ENCODE measurements at places on chromosomes 3 and 15.
A peak's percentile ranks its signal among the peaks of the same experiment; 100 is the strongest.

GRCh38 chr15:91872356-91873137, 19.0 kb downstream of the SLCO3A1 start:
- DNase-seq, result no peak

DNA sequence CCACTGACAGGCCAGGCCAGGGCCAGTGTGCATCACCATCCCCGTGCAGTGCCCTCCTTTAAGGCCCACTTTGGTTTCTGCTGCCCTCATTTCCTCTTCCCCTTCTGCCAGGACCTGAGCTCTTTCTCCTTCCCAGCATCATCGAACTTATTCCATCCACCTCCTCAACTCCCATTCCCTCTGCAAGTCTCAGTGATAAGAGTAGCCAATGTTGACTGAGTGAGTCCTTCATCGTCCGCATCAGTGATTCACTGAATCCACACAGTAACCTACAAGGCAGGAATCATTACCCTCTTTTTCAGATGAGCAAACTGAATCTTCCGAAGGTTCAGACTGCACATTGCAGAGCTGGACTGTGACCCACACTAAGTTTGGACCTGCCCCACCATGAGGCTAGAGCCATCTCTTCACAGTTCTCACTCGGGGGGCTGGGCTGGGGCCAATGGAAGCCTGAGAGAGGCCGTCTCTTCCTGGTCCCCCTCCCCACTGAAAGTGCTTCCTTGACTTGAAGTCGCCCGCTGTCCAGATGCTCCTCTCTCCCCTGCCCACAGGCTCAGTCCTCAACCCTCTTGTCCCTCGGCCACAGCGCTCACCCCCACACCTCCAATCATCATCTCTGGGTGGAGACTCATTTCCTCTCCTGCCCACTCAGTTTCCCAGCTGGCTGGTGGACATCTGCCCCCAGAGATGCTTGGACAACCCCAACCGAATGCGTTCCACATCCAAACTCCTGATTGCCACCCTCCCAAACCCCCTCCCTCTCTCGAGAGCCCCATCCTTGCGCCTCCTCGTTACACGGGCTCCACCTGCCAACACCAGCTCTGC, 15.2 kb upstream of the ANPEP start:
- DNase-seq, result no peak

GRCh38 chr3:17828388-17828787, 86.0 kb upstream of the TBC1D5 start:
- DNase-seq, result no peak

DNA sequence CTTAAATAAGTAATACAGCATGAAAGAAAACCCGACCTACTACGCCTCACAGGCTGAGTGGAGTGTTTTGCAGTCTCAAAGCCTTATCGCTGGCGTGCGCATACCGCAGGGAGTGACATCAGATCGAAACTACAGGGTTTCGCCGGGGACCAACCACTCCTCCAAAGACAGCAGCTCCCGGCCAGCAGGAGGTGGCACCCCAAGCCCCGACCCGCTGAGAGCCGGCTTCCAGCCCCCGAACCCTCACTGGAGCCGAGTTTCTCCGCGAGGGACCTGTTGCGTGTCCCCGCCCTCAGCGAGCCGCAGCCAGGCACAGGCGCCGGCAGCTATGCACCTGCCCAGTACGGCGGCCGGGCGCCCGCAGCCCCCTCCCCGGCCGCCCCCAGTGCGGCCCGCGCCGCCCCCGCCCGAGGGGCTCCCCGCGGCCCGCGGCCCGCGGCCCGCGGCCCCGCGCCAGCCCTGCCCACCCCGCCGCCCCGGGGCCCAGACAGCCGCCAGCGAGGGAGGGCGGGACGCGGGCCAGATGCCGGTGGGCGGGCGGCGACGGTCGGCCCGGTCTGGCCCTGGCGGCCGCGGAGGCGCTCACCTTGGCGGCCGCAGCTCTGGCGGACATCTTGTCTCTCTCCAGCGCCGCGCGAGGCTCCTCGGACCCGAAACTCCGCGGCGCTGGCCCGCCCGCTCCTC, 710 bp downstream of the TJP1 start:
- peak; percentile 2 for DNase-seq

- no peak for DNase-seq
Measured at GRCh38 chr15:69087366-69087976, 73.0 kb upstream of the GLCE start.

DNA sequence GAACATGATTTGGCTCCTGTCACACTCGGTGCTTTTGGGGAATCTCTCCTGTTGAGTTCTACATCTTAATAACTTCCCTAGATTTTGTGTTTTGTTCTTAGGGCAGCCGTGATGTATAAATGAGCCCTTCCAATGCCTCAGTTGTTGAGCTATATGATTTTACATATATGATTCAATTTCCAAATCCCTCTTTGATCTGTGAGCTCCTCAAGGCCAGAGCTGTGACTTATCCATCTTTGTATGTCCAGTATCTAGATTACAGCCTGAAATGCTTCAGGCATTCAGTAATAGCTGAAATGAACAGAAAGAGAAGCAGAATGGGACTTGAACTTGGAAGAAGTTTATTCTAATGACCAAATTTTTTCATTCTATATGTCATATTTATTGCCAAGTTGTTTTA, 26.6 kb downstream of the CGGBP1 start:
- no peak for DNase-seq

DNA sequence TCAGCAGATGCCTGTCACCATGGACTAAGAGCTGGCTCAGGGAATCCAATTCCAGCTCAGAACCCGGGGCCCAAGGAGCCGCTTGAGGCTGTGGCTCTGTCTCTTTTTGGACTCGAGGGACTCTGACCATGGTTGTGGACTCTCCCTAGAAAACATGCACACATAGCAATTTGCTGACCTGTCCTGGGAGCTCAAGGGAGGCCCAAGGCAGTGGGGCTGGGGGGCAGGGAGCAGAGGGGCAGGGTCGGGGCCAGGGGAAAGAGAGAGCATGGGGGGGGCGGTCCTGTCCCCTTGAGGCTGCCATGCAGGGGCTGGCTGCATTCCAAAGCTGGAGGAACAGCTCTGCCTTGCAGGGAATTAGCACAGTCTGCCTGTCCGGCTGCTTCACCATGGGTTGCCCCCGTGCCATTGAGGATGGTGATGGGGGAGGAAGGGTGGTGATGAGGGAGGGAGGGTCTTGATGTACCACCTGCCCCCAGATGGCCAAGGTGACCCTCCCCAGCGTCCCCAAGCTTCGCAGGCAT, 190.1 kb downstream of the GOLGA6L6 start:
- DNase-seq, result no peak

DNA sequence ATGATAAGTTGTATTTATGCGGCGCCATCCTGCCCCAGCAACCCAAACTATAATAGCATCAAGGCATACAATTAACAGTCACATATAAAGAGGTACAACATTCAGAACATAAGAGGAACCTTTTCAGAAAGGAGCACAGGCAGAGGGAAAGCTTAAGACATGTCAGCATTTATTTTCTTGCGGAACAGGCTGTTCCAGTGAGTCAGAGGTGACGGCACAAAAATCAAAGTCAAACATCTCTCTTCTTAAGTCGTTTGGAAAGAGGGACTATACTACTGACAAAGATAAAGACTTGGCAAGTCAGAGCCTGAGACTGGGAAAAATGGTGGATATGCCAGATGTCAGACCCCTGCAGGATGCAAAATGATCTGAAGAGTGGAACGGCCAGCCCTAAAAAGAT, 128.4 kb downstream of the CTNNB1 start:
- no peak for DNase-seq

DNA sequence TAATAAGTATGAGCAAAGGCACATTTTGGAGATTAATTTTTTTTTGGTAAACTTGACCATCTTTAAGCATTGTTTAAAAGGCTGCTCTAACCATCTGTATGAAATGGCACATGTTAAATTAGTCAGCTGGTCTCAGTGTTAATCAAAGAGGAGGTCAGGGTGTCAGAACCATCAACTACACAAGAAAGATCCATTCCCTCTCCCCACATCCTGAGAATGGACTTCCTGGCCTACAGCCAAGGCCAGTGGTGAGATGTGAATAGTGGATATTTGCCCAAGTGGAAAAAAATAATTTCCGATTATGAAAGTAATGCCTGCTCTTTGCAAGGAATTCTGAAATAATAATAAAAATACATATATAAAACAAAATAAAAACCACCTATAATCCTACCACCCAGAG, 641.7 kb downstream of the NR2F2 start:
- no peak for DNase-seq

DNA sequence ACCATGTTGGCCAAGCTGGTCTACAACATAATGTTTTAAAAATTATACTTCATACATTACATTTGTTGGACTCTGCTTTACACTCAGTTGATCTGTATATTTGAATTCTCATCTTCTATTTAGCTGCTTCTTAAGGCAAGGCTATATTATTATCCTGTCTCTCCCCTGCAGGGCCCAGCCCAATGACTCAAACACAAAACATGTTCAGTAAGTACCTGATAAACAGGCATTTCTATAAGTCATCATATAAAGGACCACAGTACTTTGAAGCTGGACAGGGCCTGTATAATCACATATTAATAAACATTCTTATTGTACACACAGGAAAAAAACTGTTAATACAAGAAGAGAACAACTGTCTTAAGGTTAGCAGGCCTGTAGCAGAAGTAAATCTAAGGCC, 36.2 kb downstream of the NGLY1 start:
- no peak for DNase-seq

DNA sequence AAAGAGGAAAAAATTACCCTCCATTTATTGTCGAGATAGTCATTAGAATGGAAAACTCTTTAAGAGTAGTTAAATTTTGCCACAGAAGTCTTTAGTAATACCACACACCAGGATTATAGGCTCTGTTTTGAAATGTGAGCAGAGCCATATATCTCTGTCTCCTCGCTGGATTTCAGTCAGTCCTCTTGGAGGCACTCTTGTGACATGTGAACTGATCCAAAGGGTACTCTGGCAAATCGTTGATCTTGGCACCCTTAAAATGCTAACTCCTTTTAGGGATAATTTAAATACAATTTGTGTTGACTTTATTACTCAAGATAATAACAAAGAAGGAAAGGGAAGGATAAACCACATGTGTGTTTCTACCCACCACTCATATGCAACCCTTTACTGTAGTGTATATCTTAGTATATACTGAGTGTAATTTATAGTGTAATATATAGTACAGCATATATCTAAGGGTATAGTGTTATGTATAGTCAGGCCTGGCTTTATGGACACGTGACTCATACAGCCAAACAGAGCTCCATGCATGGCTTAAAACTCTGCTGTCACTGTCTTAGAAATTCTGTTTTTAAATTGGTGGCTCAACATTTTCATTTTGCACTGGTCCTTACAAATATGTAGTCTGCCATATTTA, 12.3 kb upstream of the KPNA4 start:
- no peak for DNase-seq

GRCh38 chr3:7332696-7333095, 471.8 kb downstream of the GRM7 start:
- no peak for DNase-seq

GRCh38 chr15:81155375-81156218, 21.5 kb downstream of the CFAP161 start:
- no peak for DNase-seq

GRCh38 chr15:99509686-99510461, 55.9 kb upstream of the MEF2A start:
- no peak for DNase-seq

GRCh38 chr3:63955830-63956545, 43.8 kb upstream of the SCAANT1 start:
- no peak for DNase-seq

DNA sequence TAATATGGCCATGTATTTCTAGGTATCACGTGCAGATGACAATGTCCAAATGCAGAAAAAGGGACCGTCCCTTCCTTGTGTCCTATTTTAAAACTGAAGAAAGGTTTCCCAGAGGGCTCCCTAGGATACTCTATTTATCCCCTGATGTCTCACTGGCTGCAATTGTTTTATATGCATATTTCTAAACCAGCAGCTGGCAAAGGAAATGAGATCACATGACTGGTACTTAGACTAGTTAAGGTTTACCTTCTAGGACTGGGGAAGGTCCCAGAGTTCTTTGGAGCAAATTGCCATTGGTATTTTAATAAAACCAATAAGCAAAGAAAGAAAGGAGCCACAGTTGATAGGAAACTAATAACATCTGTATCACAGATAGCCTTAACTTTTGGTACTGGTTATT, 29.5 kb downstream of the GTF2E1 start:
- DNase-seq, result no peak

GRCh38 chr3:127819656-127820055, 2.7 kb downstream of the MGLL start:
- no peak for DNase-seq

DNA sequence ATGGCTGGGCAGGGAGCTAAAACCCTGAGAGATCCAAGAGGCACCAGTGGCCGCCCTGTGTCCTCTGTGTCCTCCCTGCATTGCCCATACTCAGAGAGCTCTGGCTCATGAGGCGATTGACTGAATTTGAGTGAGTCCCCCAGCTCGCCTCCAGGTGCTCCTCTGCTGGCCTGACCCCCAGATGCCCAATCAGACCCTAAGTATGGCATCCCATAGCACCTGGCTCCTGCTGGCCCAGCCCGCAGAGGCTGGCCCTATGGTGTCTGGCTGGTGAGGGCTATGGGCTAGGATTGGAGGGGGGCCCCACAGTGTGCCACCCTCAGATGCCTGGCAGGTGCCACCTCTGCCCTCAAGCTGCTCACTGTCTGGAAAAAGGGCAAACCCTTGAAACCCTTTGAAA, 1.6 kb upstream of the TKT start:
- DNase-seq, result no peak

DNA sequence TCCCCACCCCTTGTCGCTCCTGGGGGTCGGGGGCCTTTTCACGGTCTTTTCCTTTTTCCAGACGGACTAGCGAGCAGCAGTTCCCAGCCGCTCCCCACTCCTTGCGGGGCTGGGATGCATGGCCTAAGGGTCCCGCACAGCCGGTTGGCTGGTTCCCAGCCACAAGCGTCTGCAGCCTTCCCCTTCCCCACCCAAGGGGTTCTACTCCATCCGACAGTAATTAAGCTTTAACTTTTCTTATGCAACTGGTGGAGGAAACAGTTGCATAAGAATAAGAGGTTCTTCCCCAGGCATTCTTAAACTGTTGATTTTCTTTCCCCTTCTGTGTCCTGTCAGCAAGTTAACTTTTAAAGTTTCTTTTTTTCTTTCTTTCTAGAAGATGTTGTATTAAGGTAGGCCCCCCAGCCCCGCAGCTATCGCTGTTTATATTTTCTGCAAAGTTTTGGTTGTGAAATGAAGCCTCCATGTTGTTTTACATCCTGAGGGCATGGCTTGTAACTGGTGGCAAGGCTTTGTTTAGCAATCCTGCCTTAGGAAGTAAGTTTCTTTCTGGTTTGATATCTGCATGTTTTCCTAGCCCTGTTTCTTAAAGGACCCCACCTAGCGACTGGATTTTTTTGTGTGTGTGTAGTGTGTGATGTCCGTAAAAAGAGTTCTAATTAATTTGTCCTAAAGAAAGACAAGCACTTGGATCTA, 207.5 kb downstream of the ZNF385D start:
- DNase-seq, result no peak

DNA sequence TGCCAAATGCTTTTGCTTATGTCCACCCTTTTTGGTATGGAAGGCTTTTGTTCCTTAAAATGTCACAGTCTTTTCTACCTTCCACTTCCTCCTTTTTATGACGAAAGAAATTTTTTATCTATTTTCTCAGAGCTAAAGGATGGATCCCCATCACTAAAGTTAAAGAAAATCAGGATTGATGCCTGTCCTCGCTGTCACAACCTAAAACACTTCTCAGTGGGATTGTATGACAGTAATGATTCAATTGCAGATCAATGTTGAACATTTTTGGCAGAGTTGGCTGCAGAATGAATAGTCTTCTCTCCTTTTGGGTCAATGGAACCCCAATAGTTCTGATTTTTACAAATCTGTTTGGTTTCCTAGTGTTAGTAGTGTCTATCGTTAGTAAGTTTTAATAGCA, 549.8 kb upstream of the ROBO2 start:
- no peak for DNase-seq

All from stimulated activated CD8-positive, alpha-beta memory T cell treated with anti-CD3 and anti-CD28 coated beads, Interleukin-15, amount 100 ng/mL, for 24 hours (primary cell).